Type B pancreatic cell (in vitro differentiated cells): ENCODE measurements at places on chromosomes 7 and 10. TPM values are rescaled to one million over a fixed set of nuclear protein-coding genes. Genes with fewer than 3 reads are reported as not detected.

DNA sequence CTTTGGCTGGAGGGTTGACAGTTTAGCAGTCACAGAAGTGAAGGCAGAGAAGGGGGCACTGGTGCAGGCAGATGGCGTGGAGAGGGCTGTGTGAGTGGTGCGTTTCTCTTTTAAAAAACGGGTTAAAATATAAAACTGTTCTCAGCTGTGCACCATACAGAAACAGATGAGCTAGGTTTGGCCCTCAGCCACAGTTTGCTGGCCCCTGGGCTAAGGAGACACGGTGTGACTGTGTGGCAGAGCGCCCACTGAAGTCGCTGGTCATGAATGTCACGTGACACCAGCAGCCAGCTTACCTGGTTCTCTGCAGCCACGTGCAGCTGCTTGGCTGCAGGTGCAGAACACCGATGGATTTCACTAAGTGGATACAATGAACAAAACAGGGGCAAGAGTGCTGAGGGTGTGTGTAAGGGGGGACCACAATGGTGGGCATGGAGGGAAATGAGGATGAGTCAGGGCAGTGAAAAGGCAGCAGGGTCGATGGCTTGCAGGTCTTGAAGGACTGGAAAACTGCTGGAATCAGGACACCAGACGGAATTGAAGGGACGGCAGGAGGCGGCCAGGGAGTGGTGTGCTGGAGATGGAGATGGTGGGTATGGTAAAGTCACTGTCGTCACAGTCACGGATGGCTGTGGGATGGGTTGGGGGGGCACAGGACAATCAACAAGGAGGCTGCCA is 7.4 kb downstream of the ZNF746 start:
- H3K36me3 ChIP-seq = peaks cover 60% of the 10 kb centered on the region
- H3K27me3 ChIP-seq = no peaks in the 10 kb centered on the region
- peaks cover 8% of the 10 kb centered on the region for H3K4me1 ChIP-seq
- no peak overlapping the region for H3K4me3 ChIP-seq
- no peak overlapping the region for H3K27ac ChIP-seq

DNA sequence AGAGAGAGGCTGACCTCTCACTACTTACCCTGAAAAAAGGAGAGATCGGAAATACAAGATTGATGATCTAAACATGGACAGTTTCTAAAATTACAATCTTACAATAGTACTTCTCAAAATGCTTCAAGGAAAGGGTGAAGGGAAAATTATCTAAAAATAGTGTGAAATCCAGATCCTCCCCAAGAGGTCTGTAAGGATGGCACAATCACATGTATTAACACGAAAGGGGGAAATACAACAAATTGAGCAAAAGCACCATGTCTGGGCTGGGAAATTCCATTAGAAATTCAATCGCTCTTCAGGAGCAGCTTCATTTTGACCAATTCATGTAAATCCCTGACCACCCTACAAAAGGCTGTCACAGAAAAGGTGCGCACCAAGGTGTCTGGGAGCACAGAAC is 67.0 kb downstream of the PKD1L1 start:
- no peak overlapping the region for H3K4me3 ChIP-seq
- no peak overlapping the region for H3K27ac ChIP-seq
- H3K4me1 ChIP-seq = peaks cover 8% of the 10 kb centered on the region
- no peaks in the 10 kb centered on the region for H3K36me3 ChIP-seq

DNA sequence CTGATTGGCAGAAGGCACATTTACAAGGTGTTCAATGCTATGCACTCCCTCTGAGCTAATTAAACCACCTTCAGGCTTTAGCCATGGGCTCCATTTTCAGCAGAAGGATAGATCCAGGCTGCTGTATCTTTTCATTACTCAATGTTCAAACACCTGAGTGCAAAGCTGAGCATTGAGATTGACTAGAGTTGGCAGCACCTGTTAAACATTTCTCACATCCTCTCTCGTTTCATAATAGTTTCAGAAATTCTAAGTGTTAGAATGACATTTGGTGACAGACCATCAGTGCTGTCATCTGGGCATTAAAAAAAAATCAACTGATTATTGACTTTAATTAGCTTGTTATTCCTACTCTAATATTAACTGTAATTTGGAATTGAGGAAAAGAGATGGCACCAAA is 187.1 kb upstream of the SEMA3E start:
- H3K27ac ChIP-seq = no peak overlapping the region
- H3K4me1 ChIP-seq = no peaks in the 10 kb centered on the region
- no peaks in the 10 kb centered on the region for H3K36me3 ChIP-seq

- no peak overlapping the region for H3K4me3 ChIP-seq
- no peak for DNase-seq
- no peaks in the 10 kb centered on the region for H3K4me1 ChIP-seq
- no peak overlapping the region for H3K27ac ChIP-seq
- H3K36me3 ChIP-seq = peaks cover 3% of the 10 kb centered on the region
These were observed 7.6 kb upstream of the ORAI2 start for GRCh38 chr7:102425639-102426267.

GRCh38 chr7:33888166-33888565 is 17.2 kb upstream of the BMPER start:
- H3K4me3 ChIP-seq = no peak overlapping the region
- H3K27ac ChIP-seq = no peak overlapping the region
- peaks cover 34% of the 10 kb centered on the region for H3K27me3 ChIP-seq
- H3K36me3 ChIP-seq = no peaks in the 10 kb centered on the region

DNA sequence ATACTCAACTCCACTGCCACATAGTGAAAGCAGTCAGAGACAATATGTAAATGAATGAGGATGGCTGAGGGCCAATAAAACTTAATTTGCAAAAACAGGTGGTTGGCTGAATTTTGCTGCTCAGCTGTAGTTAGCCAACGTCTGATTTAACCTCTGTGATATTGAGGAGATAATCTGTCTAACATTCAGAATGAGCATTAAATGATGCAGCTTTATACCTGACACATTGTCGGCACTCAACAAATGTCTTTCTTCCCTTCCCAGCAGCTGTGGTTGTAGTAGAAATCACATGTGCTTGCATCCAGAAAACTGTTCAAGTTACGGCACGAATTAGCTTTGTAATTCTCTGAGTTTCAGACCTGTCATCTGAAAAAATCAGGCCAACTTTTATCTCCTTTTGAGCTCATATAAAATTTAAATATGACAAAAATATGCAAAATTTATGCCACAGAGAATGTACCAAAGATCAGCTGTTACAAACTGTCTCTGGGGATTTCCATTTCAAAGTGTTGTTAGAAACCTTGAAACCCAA is 1239.7 kb downstream of the GATA3 start:
- DNase-seq = no peak
- H3K4me3 ChIP-seq = no peak overlapping the region
- no peaks in the 10 kb centered on the region for H3K36me3 ChIP-seq
- H3K27ac ChIP-seq = no peak overlapping the region

GRCh38 chr10:689121-689451 is 382 bp downstream of the DIP2C start:
- peaks cover 31% of the 10 kb centered on the region for H3K4me1 ChIP-seq
- DNase-seq = no peak
- H3K4me3 ChIP-seq = peak overlapping the region; percentile 91
- H3K36me3 ChIP-seq = peaks cover 3% of the 10 kb centered on the region

GRCh38 chr7:12436896-12437535 is 33.4 kb upstream of the VWDE start:
- no peak for DNase-seq
- peaks cover 5% of the 10 kb centered on the region for H3K4me1 ChIP-seq
- peaks cover 16% of the 10 kb centered on the region for H3K27me3 ChIP-seq
- no peak overlapping the region for H3K4me3 ChIP-seq

ELFN1 gene
- total RNA-seq = 5.7 and 5.8 TPM in 2 replicates

DNA sequence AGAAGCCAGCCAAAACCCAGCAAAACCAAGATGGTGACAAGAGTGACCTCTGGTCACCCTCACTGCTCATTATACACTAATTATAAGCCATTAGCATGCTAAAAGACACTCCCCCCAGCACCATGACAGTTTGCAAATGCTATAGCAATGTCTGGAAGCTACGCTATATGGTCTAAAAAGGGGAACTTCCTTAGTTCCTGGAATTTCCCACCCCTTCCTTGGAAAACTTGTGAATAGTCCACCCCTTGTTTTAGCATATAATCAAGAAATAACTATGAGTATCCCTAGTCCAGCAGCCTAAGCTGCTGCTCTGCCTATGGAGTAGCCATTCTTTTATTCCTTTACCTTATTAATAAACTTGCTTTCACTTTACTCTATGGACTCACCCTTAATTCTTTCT is 16.0 kb downstream of the CASP7 start:
- no peak overlapping the region for H3K4me3 ChIP-seq
- no peaks in the 10 kb centered on the region for H3K27me3 ChIP-seq
- H3K27ac ChIP-seq = no peak overlapping the region
- H3K4me1 ChIP-seq = no peaks in the 10 kb centered on the region

LIPN gene
- total RNA-seq = 0.24 and 1.5 TPM in 2 replicates

GRCh38 chr10:70880077-70880534 is 8.3 kb downstream of the PCBD1 start:
- H3K4me3 ChIP-seq = no peak overlapping the region
- peaks cover 7% of the 10 kb centered on the region for H3K4me1 ChIP-seq
- no peak for DNase-seq
- H3K36me3 ChIP-seq = peaks cover 37% of the 10 kb centered on the region
- H3K27ac ChIP-seq = no peak overlapping the region

- no peaks in the 10 kb centered on the region for H3K27me3 ChIP-seq
- H3K36me3 ChIP-seq = no peaks in the 10 kb centered on the region
- no peaks in the 10 kb centered on the region for H3K4me1 ChIP-seq
- DNase-seq = no peak
These were observed 30.5 kb downstream of the CTNNA3 start for GRCh38 chr10:67665491-67665890.

GRCh38 chr7:149257146-149257545 is 4.8 kb upstream of the ZNF783 start:
- H3K4me1 ChIP-seq = no peaks in the 10 kb centered on the region
- H3K27me3 ChIP-seq = no peaks in the 10 kb centered on the region
- peak overlapping the region; percentile 51 for H3K27ac ChIP-seq
- no peak for DNase-seq
- H3K4me3 ChIP-seq = no peak overlapping the region

DNA sequence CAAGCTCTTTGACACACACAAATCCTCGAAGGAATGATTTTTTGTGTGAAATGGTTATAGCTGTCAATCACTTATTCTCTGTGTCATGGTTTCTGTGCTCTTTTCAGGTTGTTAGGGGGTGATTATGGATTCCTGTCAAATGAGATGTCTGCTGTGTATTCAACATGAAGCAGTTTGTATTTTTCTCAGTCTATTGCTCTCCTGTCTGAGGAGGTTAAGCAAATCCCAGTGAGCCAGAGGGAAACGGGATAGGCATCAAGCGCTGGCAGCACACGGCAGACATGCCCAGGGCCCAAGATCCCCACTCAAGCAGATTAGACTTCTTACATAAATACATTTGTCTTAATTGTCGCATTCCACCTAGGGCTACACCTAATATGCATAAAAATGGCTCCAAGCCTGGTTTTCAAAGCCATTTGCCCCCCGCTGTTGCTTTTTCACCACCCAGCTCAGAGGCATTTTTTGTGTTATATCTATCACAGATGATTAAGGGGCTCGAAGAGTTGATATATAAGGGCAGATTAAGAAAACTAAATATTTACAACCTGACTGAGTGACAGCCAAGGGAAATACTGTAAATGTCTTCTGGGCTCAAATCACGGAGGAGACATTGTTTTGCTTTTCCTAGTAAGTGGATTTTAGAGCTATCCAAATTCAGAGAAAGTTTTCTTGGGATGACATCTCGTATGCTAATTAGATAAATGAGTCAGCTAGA is 192.7 kb upstream of the LRGUK start:
- no peaks in the 10 kb centered on the region for H3K36me3 ChIP-seq
- no peaks in the 10 kb centered on the region for H3K4me1 ChIP-seq
- H3K4me3 ChIP-seq = no peak overlapping the region
- no peak overlapping the region for H3K27ac ChIP-seq

TMEM139 gene
- 2.6 and 4.8 TPM in 2 replicates for total RNA-seq

- DNase-seq = peak; percentile 74
- peaks cover 11% of the 10 kb centered on the region for H3K27me3 ChIP-seq
- H3K4me1 ChIP-seq = peaks cover 24% of the 10 kb centered on the region
- H3K36me3 ChIP-seq = no peaks in the 10 kb centered on the region
These were observed at the start of gene FLNC for GRCh38 chr7:128830231-128831177. FLNC (plus strand) TSS chr7:128830406; CDS start chr7:128830638, 232 bp downstream.

TRIL gene
- 3.9 and 42.9 TPM in 2 replicates for total RNA-seq

REPIN1 gene
- total RNA-seq = 142 and 154 TPM in 2 replicates

- H3K27ac ChIP-seq = peak overlapping the region; percentile 50
- DNase-seq = no peak
- H3K36me3 ChIP-seq = peaks cover 2% of the 10 kb centered on the region
- peaks cover 44% of the 10 kb centered on the region for H3K4me1 ChIP-seq
- no peaks in the 10 kb centered on the region for H3K27me3 ChIP-seq
These were observed 240.3 kb upstream of the KAT6B start for GRCh38 chr10:74586088-74586585.

DNA sequence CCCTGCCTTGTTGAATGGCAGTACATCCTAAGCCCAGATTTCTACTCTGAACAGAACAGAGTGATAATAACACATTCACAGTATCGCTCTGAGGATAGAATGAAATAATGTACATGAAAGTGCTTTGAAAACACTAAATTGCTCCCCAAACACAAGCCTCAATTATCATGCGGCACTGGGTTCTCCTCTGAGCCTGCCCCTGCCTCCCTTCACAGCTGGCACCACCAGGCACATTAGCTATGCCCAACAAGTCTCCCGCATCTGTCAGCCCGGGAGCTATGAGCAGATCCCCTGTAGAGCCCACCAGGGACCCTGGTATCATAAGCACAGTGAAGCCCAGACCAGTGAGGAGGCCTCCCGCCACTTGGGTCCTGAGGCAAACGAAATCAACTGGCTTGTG is 405.5 kb downstream of the GRID1 start:
- no peak overlapping the region for H3K27ac ChIP-seq
- no peaks in the 10 kb centered on the region for H3K36me3 ChIP-seq
- H3K4me3 ChIP-seq = no peak overlapping the region
- H3K4me1 ChIP-seq = no peaks in the 10 kb centered on the region
- peaks cover 13% of the 10 kb centered on the region for H3K27me3 ChIP-seq

- no peak for DNase-seq
- H3K36me3 ChIP-seq = no peaks in the 10 kb centered on the region
- H3K4me3 ChIP-seq = no peak overlapping the region
- H3K4me1 ChIP-seq = peaks cover 12% of the 10 kb centered on the region
These were observed 118.7 kb upstream of the GDF10 start for GRCh38 chr10:47181052-47181849.

DNA sequence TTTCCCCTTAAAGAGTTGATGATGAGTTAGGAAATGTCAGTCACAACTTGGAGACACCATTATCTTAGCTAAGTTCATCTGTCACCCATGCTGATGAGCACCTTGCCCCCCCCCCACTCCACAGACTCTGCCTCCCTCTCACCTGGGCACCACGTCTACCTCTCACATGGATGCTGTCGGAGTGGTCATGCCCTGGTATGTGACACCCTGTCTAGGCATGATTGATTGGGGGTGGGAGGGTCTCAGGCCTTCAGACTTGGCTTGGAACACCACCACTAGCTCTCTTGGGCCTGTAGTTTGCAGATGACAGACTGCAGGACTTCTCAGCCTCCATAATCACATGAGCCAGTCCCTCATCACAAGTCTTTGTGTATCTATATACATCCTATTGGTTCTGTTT is 78.0 kb downstream of the WDR37 start:
- H3K27ac ChIP-seq = no peak overlapping the region
- no peaks in the 10 kb centered on the region for H3K27me3 ChIP-seq
- no peak overlapping the region for H3K4me3 ChIP-seq
- peaks cover 24% of the 10 kb centered on the region for H3K36me3 ChIP-seq
- DNase-seq = no peak
- no peaks in the 10 kb centered on the region for H3K4me1 ChIP-seq

- no peaks in the 10 kb centered on the region for H3K27me3 ChIP-seq
- no peak for DNase-seq
- H3K4me3 ChIP-seq = no peak overlapping the region
- no peak overlapping the region for H3K27ac ChIP-seq
- peaks cover 13% of the 10 kb centered on the region for H3K36me3 ChIP-seq
- no peaks in the 10 kb centered on the region for H3K4me1 ChIP-seq
These were observed 81.1 kb downstream of the ARHGAP12 start for GRCh38 chr10:31847515-31847914.

- DNase-seq = no peak
- no peak overlapping the region for H3K4me3 ChIP-seq
- no peak overlapping the region for H3K27ac ChIP-seq
These were observed 27.6 kb downstream of the SDHAF3 start for GRCh38 chr7:97145068-97145467.
